ENCODE measurements at places on chromosomes 7 and 10.

DNA sequence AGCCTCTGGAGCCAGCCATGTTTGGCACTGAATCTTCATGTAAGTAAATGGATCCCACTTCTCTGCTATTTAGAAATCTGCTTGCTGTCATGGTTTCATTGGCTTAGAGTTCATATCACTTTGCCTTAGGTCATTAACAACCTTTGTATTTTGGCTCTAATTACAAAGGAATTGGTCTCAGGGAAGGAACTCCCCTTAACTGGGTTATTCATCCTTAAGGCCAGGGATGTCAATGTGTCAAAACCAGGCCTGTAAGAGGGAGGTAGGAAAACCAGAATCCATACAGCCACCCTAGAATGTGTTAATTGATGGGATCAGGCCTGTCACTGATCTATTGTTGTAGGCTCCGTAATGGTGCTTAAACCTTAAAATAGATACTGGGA is 67.3 kb downstream of the ST7 start:
- no peak for DNase-seq

- DNase-seq: no peak
Observed at GRCh38 chr10:31918671-31919409, 9.8 kb downstream of the ARHGAP12 start.

DNA sequence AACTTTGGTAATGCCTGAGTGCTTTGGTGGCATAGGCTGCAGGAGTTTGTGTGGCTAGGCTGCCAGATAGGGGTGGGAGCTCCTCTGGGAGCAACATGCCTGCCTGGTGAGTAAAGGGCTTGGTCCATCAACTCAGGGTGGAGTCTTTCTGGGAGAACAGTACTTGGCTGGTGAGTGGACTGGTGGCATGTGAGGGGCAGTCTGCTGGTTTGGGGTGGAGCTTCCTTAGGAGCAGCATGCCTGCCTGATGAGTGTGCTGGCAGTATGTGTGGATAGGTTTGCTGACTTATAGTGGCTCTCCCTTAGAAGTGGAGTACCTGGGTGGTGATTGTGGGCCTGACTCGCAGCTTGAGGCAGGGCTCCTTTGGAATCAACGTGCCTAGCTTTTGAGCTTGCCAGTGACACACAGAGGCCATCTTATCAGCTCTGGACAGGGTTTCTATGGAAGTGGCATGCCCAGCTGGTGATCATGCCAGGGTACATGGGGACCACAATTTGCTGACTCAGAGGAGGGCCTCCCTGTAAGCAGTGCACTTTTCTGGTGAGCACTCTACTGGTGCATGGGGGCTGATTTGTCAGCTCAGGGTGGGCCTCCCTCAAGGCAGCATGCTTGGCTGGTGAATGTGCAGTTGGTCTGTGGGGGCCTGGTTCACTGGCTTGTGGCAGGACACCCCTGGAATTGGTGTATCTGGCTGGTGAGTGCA is 35.0 kb upstream of the SRI start:
- DNase-seq: no peak

DNA sequence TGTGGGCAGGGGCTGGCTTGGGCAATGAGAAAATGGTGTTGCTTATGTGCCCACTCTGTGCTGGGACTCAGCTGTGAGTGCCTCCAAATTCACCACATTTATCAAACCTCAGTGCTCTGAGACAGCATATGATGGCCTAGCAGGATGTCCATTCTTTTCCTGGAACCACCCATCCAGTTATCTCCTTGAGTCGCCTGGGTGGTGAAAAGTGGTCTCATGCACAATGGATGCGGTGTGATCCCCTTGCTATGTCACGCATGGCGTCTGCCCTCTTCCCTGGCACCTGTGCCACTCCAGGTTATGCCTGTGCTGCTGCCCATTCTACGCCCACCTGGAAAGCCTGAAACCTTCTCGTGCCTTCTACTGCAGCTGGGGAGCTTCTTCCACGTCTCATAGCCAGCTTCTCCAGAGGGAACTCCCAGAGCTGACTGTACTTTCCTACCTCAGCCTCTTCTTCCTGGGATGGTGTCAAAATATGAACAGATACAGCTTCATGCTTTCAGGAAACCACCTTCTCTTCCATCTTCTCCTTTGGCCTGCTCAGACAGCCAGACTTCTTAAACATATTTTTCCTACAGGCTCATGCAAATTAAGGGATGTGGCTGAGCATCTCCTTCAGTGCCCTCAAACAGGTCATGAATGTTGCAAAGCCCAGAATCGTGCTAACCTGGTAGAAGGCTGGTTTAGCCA is 147.3 kb downstream of the PFKFB3 start:
- peak; percentile 30 for DNase-seq

- DNase-seq: no peak
Observed at GRCh38 chr7:2510909-2511768, 8.4 kb upstream of the LFNG start.

- DNase-seq: no peak
Observed at GRCh38 chr7:92691578-92691977, 101.4 kb upstream of the FAM133B start.

GRCh38 chr7:76231583-76231982 is 29.9 kb downstream of the SRRM3 start:
- no peak for DNase-seq

DNA sequence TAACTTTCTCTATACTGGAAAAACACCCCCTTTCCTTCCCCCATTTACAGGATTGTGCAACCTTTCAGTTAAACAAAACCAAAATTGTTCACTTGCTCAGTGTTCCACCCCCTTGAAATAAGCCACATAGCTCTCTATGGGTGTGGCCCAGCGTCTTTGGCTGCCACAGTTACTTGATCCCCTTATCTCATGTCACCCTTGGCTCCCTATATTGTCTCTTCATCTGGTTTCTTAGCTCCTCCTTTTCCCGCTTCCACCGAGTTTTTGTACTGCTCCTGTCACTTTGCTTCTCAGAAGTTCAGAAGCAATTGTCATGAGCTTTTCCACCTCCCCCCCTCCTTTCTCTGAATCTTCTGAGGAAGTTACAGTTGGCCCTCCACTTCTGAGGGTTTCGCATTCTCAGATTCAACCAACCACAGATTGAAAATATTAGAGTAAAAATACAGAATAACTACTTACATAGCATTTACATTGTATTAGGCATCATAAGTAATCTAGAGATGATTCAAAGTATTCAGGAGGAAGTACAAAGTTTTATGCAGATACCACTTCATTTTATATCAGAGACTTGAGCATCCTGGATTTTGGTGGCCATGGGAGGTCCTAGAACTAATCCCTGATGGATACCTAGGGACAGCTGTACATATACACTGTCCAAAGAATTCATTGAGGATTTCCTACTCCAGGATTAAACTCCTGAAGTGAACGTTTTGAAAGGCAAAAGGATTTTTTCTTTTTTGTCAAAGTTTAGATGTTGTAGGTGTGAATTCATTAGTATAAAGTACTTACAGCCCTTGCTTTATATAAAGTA is 60.4 kb downstream of the ADD3 start:
- no peak for DNase-seq

DNA sequence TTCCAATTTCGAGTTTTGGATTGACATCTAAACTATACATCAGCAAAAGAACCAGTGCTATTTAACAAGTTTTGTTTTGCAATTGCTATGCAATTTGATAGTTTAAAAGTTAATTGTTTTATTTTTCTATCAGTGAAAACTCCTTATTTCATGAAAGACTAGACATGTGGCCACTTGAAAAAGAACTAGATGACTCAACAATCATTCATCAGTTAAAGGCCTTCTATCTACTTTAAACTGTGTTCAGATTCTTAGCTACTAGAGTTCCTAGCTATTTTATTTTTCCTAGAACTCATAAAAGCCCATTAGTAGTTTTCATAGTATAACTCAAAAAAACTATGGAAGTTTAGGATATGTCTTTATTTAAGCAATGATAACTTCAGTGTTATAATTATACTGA is 104.6 kb upstream of the LSM8 start:
- DNase-seq: no peak

DNA sequence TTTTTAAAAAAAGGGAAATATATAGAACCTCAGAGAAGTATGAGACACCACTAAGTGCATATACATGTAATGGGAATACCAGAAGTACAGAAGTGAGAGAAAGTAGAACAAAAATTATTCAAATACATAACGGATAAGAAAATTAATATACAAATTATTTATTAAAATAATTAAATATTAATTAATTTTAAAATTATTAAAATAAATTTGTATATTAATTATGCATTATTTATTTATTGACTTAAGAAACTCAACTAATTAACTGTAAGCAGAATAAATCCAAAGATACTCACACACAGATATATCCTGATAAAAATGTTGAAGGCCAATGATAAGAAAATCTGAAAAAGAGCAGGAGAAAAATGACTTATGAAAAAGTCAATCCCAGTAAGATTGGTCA is 1333.5 kb upstream of the CELF2 start:
- no peak for DNase-seq

DNA sequence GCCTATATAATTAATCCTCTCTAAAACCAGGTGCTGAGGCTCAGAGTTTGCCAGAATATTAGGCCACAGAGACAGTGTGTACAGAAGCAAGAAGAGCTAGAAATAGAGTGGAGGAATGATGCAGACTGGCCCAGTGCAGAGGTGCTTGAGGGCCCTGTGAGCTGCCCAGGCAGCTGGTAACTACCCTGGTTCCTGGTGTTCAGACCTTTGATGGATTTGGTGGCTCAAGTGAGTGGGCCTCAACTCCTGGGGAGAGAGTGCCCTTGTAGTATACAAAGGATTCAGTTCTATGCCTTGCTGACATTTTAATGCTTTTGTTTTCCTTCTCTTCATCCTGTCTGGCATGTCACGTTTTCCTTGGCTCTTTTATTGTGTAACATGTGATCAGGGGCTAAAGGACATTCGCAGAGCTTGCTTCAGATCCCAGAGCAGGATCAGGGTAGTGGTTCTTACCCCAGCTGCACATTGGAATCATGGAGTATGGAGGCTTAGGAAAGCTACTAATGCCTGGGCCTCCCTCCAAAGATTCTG is 20.0 kb downstream of the LRRC4 start:
- no peak for DNase-seq

DNA sequence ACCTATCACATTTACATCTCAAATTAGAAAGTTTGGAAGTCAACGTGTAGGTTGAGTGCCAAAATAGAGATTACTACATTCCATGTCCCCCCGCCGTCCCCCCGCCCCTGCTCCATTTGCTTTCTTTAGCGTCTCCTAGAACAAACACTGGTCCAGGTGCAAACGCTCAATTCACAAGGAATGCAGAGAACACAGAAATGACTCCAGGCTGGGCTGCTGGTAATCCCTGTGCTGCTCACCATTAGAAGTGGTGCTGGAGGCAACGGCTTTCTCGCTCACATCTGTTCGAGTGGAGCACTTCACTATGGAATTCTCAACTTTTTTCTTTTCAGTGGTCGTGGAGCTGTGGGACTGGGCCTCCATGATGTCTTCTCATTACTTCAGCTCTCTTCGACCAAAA is 14.1 kb downstream of the GLI3 start:
- peak; percentile 78 for DNase-seq

DNA sequence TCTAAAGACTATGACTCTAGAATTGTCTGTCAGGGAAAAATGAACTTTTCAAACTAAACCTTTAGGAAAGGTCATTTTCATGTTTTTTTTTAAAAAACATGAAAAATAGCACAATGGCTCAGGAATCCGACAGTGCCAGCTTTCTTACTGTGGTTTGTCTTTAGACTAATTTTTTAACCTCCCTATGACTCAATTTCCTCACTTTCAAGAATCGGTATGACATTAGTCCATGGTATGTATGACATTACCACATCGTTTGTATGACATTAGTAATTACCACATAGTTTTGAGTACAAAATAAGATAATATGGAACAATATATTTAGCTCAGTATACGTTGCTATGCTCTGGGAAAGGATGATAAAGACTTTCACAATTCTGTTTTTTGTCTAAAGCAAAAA is 383.2 kb downstream of the PTPRN2 start:
- DNase-seq: no peak

DNA sequence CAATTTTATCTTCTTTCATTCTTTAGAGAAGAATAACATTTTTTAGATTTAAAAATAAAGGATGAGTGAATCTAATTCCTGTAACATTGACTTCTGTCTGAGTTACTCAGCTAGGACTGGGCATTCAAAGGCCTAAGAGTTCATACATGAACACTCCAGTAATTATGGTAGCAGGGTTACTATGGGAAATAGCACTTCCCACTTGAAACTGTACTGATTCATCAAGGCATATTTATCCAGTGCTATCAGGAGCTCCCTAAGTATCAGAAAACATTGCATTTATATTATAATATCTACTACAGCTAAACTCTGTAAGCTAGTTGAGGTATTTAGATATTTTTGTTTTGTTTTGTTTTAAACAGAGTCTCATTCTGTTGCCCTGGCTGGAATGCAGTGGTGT is 41.8 kb downstream of the NDUFB2 start:
- no peak for DNase-seq

GRCh38 chr10:32882076-32882475 is 76.0 kb downstream of the ITGB1 start:
- no peak for DNase-seq

DNA sequence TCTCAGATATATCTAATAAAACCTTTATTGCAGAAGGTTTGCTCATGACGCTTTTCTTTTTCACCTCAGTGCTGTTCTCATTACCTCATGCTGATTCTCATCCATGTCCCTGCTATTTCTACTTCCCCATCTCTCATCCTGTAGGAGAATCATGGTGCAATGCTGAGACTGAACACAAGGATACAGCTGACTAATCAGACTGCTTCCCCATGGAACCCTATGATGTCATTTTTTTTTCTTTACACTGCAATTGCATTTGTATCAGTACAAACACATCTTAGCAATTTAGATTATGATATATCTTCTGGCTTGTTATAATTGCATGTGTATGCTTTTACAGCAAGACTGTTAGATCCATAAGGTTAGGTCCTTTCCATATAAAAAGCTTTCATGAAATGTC is 93.7 kb downstream of the SEMA3A start:
- no peak for DNase-seq

- DNase-seq: no peak
Observed at GRCh38 chr10:78616125-78616695, 452.6 kb upstream of the ZMIZ1 start.

DNA sequence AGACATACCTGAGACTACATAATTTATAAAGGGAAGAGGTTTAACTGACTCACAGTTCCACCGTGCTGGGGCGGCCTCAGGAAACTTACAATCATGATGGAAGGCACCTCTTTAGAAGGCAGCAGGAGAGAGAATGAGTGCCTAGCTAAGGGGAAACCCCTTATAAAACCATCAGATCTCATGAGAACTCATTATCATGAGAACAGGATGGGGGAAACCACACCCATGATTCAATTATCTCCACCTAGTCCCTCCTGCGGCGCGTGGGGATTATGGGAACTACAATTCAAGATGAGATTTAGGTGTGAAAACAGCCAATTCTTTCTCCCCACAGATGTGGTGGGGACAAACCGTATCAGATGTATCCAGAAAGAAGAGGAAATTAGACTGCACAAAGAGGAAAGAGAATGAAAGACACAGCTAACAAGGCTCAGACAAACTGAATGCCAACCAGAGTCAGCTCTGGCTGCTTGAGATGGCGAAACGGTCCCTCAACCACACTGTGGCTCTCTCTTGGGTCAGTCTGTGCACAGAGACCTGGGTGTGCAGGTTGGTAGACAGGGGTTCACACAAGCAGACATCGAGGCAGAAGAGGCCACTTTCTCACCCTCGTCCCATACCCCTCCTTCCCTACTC is 375.6 kb downstream of the SFMBT2 start:
- no peak for DNase-seq

Data from islet precursor cell (in vitro differentiated cells).